ENCODE measurements at places on chromosomes 1 and 21.

DNA sequence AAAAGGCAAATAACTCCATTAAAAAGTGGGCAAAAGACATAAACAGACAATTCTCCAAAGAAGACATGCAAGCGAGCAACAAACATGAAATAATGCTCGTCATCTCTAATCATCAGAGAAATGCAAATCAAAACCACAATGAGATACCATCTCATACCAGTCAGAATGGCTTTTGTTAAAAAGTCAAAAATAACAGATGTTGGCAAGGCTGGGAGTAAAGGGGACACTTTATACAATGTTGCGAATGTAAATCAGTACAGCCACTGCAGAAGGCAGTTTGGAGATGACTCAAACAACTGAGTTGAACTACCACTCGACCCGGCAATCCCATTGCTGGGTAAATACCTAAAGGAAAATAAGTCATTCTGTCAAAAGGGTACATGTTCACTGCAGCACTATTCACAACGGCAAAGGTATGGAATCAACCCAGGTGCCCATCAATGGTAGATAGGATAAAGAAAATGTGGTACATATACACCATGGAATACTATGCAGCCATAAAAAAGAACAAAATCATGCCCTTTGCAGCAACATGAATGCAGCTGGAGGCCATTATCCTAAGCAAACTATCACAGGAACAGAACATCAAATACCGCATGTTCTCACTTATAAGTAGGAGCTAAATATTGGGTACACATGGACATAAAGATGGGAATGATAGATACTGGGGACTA is 25.9 kb downstream of the TSPAN2 start:
- DNase-seq, result no peak

DNA sequence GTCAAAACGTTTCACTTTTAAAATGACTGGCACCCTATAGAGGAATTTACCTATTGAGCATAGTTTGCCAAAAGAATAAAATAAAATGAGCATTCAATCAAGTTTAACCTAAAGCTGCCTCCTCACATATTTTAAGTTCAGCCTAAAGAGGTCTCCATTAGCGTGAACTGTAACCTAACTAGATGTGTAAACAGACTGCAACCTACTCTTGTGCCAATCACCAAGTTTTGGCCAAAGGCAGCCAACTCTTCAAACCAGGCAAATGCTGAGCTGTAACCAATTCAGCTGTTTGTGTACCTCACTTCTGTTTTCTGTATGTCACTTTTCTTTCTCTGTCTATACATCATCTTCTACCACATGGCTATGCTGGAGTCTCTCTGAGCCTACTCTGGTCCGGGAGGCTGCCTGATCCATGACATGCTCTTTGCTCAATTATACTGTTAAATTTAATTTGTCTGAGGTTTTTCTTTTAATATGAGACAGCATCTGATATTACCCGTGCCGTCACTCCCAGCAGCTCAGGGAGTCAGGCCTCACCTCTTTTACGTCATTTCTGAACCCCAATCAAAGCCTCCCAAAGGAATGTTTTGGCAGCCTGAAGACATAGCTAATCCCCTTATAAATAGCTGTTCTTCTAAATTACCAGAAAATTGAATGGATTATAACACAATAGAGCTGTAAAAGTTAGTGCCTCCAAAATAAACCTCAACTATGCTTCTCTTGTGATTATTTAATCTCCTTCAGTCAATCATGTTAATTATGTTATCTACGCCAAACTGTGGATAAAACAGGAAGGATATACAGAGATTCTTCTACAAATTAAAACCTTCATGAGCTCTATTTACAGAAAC is 81.0 kb upstream of the NR5A2 start:
- no peak for DNase-seq

DNA sequence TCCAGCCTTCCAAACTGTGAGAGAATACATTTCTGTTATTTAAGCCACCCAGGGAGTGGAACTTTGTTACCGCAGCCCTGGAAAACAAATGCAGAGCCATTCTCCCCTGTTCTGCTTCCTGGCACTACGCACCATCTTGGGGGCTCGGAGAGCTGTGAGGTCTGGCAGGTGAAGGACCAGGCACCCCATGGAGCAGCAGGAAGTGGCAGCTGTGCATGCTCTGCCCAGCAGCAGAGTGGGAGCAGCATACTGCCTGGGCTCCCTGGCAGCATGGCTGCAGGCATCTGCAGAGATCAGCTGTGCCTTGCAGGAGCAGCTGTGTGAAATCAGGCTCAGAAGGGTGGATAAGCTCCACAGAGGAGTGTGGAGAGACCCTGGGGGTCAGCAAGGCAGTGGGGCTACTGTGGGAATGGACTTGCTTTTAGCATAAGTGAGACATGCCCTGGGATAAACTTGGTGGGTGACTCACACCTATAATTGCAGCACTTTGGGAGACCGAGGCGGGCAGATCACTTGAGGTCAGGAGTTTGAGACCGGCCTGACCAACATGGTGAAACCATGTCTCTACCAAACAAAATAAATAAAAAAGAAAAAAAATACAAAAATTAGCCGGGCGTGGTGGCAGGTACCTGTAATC is 17.7 kb upstream of the ZSCAN20 start:
- no peak for DNase-seq

DNA sequence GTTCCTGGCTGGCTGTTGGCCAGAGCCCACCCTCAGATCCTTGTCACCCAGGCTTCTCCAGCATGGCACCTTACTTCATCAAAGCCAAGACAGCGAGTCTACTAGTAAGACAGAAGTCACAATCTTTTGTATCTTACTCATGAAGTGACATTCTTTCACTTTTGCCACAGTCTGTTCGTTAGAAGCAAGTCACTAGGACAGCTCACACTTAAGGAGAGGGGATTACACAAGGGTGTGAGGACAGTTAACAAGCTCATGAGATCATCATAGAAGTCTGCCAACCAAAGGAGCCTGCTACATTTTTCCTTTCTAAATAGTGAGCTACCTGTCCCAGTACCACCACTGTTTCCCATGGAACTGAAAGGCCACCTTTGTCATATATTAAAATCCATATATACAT is 61.5 kb downstream of the PACC1 start:
- DNase-seq, result no peak

- DNase-seq, result no peak
These were observed 46.5 kb upstream of the TENT5B start for GRCh38 chr1:27058966-27059669.

DNA sequence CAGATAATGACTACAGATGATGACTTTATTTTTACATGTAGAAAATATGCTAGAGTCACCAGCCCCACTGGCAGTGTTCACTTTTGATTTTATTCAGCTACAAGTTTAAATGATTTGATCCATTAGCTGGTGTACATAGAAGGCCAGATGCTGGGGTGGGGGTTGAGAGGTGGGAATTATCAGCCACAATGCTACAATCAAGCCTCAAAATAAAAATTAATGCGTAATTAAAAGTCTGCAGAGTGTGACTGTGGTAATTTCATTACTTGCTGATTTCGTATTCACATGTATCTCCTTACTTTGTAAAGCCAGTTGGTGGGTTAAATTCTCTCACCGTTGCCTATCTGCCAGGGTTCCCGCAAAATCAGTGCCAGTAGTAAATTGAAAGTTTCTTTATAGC is 109.3 kb downstream of the GALNT2 start:
- no peak for DNase-seq

GRCh38 chr1:18320051-18320450 is 160.7 kb upstream of the KLHDC7A start:
- no peak for DNase-seq

DNA sequence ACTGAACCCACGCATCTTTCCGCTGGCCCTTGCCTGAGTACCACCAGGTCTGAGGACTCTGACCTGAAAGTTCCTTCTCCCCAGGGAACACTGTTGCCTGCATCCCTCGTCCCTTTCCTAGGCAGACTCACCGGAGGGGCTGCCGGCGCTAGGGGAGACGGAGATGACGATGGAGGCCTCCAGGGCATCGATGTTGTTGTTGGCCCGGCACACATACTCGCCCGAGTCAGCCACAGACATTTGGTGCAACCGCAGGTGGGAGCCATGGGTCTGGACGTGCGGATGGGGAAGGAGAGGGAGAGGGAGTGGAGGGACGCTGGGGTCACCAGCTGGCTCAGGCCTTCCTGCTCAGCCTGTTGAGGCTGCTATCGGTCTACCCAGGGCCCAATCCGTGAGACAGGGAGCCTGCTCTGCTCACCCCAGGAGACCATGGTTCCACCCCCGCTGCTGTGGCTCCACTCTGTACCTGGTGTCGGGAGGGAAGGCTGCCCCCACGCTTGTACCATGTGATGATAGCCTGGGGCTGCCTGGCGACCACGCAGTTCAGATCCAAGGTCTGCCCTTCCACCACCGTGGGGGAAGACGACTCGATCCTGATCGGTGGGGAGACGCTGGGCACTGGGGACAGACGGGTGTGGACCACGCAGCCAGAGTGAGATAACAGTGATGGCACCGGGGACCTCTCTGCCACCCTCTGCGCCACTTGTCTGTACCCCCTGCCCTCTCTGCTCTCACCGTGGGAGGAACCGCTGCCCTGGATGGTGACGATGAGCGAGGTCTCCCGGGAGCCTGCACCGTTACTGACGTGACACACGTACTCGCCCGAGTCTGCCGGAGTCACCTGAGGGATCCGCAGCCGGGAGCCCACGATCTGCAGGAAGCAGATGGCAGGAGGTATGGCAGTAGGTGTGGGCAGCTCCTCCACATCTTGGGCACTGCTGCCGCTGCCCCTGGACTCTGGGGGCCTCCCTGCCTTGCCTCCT is 35.4 kb downstream of the LDLRAD2 start:
- no peak for DNase-seq

- no peak for DNase-seq
These were observed 815.6 kb downstream of the LTN1 start for GRCh38 chr21:28177124-28177523.

DNA sequence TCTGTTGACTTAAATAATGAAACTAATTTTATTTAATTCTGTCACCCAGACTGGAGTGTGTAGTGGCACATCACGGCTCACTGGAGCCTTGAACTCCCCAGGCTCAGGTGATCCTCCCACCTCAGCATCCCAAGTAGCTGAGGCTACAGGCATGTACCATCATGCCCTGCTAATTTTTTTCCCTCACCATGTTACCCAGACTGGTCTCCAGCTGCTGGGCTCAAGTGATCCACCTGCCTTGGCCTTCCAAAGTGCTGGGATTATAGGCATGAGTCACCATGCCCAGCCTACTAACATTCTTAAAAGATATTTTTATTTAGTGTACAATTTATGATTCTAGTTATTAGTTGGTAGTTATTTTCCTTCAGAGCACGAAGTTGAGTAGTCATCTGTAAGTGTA is 49.5 kb downstream of the NRDC start:
- DNase-seq, result no peak

DNA sequence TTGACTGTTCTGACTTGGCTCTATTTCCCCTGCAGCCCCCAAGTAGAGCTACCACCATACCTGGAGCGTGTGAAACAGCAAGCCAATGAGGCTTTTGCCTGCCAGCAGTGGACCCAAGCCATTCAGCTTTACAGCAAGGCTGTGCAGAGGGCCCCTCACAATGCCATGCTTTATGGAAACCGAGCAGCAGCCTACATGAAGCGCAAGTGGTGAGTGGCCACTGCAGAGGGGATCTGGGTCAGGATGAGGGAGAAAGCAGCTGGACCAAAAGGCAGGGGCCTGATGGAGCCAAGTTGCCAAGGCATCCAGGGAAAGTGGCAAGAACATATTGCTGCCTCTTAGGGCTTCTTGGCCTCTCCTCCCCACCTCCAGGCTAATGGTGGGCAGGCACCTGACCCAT is 24.1 kb upstream of the TMEM222 start:
- DNase-seq, result no peak

DNA sequence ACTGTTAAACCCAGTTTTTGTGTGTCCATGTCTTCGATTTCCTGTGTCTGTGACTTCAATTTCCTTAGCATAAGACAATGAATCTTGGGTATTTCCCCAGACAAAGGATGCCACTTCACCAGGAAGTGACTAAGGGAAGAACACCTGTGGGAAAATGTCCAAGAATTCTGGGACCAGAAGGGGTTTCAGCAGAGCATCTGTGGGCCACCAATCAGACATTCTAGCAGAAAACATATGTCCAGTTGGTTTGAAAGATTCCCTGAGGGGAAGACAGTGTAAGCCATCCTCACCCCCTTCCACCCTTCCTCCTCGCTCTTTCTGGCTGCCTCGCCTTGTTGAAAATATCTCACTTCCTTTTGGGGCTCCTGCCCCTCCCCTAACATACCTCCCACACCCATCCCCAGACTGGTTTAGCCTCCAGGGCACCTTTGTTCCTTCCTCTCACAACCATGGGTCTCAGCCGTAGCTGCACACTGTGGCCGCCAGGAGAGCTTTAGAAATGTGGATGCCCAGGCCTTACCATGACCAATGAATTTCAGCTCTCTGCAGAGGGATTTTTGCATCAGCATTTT is 25.5 kb upstream of the IFNAR1 start:
- no peak for DNase-seq

DNA sequence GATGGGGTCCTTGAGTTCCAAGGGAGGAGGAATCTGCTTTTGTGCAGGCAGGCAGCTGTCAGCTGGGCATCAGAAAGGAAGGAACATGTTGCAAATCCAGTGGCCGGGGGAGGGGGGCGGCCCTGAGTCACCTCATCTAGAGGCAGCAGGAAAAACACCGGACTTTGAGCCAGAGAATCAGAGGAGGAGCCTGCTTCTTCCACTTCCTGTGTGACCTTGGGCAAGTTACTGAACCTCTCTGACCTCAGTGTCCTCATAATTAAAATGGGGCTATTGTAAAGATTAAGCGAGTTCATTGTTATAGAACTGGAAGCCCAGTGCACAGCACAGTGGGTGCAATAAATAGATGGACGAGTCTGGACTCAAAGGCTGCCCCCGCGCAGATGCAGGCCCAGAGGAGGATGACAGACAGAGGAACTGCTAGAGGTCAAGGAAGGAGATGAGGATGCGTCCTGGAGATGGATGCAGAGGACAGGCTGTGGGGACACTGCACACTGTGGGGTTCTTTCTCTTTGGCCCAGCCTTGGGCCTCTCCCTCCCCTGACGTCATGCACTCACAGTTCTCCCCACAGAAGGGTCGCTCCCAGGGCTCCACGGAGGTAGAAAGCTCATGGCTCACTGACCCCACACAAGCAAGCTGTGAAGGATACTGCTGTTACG is 714.3 kb downstream of the MATN1 start:
- no peak for DNase-seq

GRCh38 chr1:226664413-226665101 is 74.5 kb downstream of the ITPKB start:
- no peak for DNase-seq

- DNase-seq, result no peak
These were observed 3.5 kb upstream of the CLEC20A start for GRCh38 chr1:178500091-178500770.

DNA sequence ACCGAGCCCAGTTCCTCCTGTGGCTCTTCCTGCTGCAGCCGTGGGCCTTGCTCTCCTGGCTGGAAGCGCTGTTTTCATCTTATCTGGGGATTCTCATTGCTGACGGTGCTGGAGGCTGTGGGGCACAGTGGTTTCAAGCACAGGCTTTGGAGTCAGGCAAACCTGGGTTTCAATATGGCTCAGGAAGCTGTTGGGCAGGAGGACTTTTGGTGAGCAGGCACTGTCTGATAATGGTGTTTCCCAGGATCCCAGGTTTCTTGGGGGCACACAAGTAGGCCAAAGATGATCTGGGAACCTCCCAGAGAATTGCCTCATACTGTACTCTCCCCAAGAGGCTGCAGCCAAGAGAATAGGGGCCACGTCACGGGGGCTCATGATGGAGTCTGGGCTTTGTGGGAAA is 105.6 kb upstream of the TRABD2B start:
- no peak for DNase-seq

GRCh38 chr1:78408192-78408591 is 82.6 kb upstream of the PTGFR start:
- DNase-seq, result no peak
